Cerebellar nuclear complex (tissue), 1 donor: ENCODE measurements at places on chromosomes 4 and X.

GRCh38 chrX:107940095-107940494, 42.1 kb downstream of the TEX13B start:
- no peak for DNase-seq

- peak; percentile 5 for DNase-seq
Measured at GRCh38 chrX:103533511-103534216, 14.4 kb upstream of the RAB40A start.

GRCh38 chrX:65723706-65724105, 56.3 kb downstream of the MSN start:
- DNase-seq: no peak

DNA sequence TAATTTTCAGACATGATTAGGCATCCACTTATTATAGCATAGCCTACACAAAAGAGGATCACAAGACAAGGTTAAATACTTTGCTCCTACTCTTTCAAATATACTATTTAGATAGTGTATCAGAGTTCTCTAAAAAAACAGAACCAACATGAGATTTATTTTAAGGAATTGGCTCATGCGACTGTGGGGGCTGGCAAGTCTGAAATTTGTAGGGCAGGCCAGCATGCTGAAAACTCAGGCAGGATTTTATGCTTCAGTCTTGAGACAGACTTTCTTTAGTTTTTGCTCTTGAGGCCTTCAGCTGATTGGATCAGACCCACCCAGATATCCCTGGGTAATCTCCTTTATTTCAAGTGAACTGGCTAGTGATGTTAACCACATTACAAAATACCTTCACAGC, 169.5 kb downstream of the MAML3 start:
- no peak for DNase-seq

DNA sequence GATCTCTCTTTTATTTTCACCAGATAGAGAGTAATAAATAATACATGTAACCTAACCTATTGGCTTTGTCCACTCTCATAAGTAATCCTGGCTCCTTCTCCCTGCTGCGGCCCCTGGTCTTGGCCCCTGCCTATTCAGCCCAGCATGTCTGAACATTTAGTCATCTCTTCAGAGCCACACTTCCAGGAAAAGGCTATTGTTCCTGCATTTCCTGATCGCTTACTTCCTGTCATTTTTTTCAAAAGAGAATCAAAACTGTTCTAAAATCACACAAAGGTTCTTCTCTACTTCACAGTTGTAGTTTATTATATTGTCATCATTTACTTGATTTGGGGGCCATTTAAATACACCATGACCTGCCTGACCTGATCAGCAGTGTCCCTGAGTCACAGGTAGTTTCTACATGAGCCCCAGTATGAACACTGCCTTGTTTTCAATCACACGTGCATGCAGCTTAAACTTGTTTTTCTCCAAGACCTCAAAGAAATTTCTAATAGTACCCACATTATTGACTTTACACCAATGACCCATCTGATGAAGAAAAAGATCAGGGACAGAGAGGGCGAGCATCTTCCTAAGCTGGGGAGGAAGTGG, 47.4 kb upstream of the KDR start:
- DNase-seq: no peak

DNA sequence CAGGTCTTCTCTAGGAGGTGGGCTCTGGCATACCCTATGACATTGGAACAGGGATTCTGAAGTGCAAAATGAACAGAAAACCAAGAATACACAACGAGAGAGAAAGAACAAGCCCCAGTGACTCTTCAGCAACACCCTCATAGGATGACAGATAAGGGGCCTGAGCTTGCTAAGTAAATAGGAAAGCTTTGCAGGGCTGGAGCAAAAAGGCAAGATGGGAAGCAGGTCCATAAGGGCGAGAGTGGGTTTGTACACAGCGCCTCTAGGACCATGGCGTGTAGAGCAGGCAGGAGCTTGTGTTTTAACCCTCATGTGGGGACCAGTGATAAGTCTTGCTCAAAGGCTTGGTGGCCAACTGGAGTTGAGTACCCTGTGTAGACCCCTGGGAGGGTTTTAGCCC, 45.8 kb downstream of the NELFA start:
- no peak for DNase-seq

DNA sequence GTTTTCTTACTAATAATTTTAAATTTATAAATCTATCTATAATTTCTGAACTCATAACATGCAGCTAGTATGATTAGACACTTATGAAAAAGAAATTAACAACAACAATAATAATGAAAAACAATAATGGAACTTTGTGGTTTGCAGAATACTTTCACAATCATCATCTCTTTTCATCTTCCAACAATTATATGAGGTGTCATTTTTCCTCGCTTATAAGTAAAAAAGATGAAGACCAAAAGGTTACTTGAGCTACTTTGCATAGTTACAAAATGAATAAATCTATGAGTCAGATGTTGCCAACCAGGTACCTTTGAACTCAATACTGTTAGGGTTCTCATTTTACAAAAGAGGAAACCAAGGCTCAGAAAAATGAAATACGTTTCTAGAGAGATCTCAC, 98.5 kb upstream of the ELOVL6 start:
- no peak for DNase-seq

GRCh38 chr4:102734591-102735385, 26.0 kb downstream of the MANBA start:
- no peak for DNase-seq

- no peak for DNase-seq
Measured at GRCh38 chrX:120453985-120454384, 15.1 kb downstream of the LAMP2 start.

- no peak for DNase-seq
Measured at GRCh38 chr4:103786014-103786413, 66.2 kb upstream of the TACR3 start.

GRCh38 chr4:109589119-109589518, 29.1 kb downstream of the MCUB start:
- no peak for DNase-seq

DNA sequence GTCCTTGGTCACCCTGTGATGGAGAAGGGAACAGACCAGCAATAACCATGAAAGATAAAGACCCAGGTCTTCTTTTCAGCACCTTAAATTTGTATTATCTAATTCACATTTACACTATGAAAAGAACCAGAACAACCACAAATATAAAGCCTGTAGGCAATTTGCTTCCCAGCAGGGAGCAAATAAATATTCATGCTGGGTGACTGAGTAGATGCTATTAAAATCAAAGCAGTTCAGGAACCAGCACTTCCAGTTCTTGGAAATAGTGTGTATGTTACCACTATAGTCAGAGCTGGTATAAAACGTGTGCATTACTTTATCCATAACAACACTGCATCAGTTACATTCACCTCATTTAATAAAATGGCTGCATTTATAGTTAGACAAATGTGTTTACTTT, 177.8 kb upstream of the ETNPPL start:
- DNase-seq: no peak

DNA sequence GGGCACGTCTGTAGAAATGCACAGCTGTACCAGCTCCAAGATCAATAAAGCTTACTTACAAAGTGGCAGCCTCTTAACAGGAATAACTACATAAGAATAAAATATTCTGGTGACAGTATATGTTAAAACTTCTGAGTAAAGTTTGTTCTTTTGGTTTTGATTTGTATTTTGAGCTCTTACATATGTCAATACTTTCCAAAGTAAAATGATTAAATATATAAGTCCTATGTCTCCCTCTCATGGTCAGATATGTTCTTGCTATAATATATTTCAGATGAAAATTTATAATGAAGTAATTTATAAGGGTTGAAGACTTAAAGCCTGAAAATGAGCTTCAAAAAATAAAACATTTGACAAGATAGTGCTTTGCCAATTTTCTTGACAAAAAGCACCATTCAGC, 254.4 kb downstream of the NPFFR2 start:
- DNase-seq: no peak

GRCh38 chr4:11966782-11967181, 538.1 kb upstream of the HS3ST1 start:
- no peak for DNase-seq

GRCh38 chr4:169024762-169025161, 14.7 kb upstream of the CBR4 start:
- DNase-seq: no peak

DNA sequence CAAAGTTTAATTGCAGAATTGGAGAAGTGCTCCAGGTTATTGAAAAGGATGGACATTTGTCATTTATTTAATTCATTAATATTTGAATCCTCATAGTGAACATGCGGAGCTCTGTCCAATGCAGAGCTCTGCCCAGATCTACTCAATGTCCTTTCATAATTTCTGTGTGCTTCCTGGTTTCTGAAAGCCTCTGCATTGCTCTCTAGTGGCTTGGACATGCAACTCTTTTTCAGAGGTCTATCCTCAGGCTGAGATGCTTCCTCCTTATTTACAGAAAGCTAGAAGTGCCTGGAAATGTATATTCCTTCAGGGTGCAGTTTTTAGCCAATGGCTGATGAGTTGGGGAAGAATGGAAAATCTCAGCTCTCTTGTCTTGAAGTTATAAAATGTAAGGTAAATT, 786.1 kb upstream of the AADAT start:
- no peak for DNase-seq

GRCh38 chrX:42869659-42870476, 91.9 kb upstream of the PPP1R2C start:
- DNase-seq: no peak

DNA sequence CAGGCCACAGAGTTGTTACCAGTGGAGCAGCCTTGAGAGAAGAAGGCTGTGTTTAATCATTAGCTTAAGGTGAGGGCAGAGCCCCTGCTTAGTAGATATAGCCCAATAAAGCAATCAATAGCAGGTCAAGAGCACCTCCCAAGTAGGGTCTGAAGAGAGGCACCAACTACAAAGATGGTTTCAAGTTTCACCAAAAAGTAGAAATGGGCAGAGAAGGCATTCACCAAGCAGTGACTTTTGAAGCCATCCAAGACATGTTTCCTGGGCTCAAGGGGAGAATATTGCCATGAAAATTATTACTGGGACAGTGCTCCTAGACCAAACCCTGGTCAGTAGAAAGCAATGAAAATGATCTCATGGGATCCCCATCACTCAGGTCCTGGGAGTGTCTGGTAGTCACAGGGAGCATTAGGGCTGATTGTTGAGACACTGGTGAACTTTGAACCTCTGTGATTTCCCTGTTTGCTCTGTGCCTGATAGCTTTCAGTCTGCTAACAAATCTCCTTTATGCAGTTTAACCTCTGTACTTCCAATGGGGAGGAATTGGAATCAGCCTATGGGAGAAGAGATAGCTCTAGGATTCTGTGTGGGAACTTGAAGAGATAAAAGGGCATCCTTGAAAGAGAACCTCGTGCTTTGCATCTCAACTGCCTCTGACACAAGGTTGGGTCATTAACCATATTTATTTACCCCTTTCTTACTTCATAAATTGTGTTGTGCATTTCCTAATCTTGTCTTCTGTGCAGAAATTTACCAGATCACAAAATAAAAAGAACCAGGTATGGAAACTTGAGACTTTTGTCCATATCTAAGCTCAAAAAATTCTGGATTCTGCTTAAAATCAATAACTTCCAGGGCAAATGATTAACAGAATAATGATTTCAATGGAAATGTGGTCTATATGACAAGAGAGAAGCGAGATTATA, 9.3 kb upstream of the OTC start:
- no peak for DNase-seq

DNA sequence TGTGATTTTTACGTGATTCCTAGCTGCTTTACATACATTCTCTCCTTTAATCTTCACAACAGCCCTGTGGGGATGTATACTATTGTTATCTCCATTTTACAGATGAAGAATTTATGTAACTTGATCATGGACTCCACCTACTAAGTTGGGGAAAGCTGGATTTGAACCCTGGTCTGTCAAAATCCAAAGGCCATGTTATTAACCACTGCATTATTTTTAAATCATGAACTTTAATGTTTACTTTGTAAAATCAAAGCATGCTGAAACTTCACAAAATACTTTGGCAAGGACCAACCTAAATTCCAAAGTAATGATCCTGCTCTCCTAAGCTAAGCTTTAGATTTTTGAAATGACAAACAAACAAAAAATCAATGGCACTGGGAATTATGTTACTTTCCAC, 26.1 kb downstream of the FAM47E start:
- no peak for DNase-seq

- no peak for DNase-seq
Measured at GRCh38 chrX:46400530-46401443, 144.4 kb downstream of the ZNF674 start.

DNA sequence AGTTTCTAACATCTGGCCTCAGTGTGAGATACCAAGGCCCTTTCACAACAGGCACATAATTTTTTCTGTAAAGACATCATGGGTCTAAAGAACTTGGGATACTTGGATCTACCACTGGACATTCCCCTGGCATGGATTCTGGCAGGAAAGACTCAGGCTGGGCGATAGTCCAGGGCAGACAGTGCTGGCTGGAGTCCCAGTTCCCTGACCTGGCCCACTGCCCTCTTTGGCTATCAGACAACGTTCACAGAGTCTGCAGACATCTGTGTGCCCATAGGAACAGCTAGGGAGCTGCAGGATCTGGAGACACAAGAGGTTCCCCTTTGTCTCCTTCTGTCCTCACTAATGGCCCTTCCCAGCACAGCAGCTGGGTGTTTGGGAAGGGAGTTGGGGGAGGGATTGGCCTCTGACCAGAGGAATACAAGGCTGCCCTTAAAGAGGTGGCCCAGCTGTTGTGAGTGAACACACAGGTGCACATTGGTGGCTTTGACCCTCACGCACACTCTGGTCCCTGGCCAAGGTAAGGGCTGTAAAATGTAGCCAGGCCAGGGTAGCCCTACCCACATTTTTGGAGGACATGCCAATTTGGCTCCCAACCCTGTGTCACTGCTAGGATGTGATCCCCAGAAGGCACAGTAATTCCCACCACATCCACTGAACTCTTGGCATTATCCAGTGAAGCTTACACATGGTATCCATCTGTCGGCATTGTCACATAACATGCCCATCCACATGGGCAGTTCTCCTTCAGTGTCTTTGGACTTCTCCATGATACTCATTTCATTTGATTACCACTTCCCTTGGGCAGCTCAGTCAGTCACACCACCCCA, 72.3 kb downstream of the SOX3 start:
- no peak for DNase-seq

GRCh38 chr4:169583563-169583962, 28.8 kb downstream of the NEK1 start:
- no peak for DNase-seq

DNA sequence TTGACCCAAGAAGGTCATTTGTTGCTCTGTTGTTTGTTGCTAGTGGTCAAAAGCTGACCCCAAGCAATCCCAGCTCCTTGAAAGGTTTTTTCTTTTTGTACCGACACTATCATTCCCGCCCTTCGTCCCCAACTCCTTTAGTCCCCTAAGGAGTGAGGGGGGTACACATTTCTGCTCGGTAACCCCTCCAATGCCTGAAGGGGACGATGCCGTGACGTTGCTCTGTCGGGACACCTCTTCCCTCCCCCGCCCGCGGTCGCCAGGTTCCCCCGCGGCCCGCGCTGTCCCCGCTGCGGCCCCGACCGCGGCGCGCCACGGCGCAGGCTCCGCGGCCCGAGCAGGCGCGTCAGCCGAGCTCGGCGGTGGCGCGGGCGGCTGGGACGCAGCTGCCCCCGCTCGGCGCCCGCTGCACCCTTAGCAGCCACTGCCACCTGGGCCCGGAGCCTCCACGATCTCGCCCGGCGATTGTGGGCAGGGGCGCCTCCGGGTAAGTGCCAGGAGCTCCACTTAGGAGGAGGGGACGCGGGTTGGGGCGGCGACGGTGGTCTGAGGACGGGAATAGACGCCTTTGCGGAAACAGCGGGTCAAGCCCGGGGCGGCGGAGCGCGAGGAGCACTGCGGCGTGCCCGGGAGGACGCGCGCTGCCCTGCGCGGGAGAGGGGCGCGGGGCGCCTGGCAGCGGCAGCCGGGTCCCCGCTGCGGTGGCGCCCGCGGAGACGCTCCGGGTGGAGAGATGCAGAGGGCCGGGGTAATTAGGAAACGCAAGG, at the start of gene GLRB:
Gene GLRB, plus strand, starts transcription at position 340 of the 767 bp plus-strand sequence. CDS start 1,875 bp downstream, outside the sequence.
- no peak for DNase-seq

GRCh38 chr4:102007959-102008425, 217.5 kb downstream of the BANK1 start:
- no peak for DNase-seq

- DNase-seq: no peak
Measured at GRCh38 chr4:186885289-186885688, 161.6 kb upstream of the FAT1 start.
